Activated gamma-delta T cell treated with Interleukin-2 at 50 U/mL for 16 hours (primary cell): ENCODE measurements at places on chromosomes 16 and 17.

DNA sequence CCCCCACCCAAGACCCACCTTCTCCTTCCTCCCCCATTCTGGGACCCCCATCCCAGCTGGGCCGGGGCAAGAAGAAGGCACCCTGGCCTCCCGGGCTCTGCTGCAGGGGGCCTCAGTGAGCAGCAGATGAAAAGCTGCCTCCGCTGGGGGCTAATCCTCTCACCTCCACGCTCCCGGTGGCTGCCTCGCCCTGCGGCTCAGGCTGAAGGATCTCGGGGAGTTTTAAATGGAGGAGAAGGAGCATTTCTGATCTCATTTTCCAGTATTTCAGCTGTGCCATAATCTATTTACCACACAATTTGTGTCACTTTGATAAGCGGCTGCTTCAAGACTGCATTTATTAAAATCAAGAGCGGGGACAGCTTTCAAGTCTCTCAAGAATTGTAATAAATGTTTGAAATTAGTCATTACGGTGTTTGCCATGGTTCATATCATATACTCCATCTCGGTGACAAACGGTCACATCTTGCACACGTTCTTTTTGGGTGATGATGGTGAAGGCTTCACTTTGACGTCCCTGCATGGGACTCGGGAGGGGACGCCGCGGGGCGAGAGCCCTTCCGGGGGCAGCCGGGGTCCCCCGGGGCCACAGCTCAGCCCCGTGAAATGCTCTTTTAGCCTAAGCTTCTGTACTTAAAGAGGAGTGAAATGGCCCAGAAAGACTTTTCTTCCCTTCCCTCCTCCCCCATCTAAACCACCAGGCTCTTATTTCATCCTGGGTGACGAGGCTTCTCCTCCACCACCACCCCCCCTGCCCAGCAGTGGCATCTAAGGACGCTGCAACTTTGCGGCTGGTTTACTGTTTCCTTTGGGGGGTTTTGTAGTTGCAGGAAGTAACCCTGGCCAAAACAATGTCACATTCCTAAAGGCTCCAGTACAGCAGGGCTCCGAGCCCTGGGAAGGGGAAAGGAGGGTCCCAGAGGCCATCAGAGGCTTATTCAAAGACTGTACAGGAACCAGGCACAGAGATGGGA lies 313.1 kb upstream of the TNRC6C start:
- DNase-seq = peak; percentile 70

GRCh38 chr17:39402890-39403605 lies 1.6 kb upstream of the FBXL20 start:
- no peak for DNase-seq

GRCh38 chr17:33260638-33261037 lies 32.5 kb downstream of the ASIC2 start:
- DNase-seq = no peak

GRCh38 chr17:77796176-77796860 lies 162.2 kb upstream of the TNRC6C start:
- no peak for DNase-seq
